ENCODE measurements at places on chromosomes 12 and 14.

DNA sequence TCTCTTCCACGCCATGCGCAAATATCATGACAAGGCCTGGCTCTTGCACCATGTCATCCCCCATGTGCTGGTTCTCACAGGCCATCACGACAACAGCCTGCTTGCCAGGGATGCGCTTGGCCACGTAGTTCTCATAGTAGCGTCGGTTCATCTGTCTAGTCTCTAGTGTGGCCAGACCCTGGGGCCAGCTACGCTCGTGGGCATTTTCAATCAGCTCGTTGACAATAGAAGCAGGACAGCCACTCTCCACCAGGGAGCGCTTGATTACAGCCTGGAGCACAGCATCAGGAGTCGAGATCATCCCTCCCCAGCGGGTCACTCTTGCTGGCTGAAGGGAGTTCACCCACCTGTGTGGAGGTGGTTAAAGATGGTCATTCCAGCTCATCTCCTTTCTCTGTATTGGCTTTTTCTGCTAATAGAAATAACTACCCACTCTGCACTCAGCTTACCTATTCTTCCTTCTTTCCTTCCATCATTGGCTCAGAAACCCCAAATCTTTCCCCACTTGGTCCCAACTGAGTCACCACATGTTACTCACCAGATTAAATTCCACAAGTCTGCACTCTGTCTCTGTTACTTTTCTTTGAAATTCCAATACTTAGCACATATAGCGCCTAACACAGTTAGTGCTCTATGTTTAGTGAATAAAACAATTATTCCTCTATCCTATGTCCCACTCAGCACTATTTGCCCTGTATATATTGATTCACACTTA lies 15.1 kb downstream of the RNF41 start:
- DNase-seq: no peak

- DNase-seq: no peak
These were observed 68.6 kb downstream of the GLRX5 start for GRCh38 chr14:95603415-95603814.

DNA sequence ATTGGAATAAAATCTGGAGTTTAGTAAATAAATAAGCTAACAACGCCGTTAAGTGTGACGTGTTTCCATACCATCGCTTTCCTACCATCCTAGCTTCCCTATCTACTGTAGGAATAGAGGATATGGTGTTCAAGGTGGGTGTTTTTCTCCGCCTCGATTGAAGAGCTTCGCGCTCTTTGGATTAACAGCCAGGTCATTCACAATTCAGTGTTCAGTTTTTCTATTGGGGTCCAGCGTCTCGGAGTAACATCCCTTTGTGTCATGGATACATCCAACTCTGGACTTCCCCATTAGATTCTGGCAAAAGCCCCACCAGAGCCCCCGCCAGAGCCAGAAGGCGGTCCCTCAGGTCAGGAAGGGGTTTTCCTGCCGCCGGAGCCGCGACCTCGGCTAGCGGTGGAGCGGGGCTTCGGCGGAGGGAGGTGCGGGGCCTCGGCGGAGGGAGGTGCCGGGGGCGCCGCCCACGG lies 1.2 kb upstream of the SRGAP1 start:
- DNase-seq: no peak

- DNase-seq: no peak
These were observed 82.6 kb upstream of the TRAF3 start for GRCh38 chr14:102694530-102695166.

GRCh38 chr14:52244328-52244727 lies 23.2 kb upstream of the PTGDR start:
- DNase-seq: no peak

DNA sequence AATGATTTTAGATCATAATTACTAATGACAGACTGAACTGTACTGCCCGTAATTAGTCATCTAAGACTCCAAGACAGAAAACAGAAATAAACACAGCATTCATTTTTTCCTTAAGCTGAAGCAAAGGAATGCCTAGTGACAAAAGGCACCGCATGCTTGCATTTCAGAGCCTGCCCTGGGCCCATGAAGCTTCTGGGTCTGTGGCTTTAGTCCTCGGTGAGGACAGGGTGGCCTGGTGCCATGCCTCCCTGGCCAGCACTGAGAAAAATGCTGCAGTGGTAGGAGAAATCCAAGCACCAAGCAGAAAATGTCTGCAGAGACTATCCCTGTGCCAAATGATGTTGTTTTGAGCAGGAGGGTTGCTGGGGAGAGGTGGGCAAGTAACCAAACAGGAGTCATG lies 171.6 kb downstream of the CALM1 start:
- peak; percentile 54 for DNase-seq

DNA sequence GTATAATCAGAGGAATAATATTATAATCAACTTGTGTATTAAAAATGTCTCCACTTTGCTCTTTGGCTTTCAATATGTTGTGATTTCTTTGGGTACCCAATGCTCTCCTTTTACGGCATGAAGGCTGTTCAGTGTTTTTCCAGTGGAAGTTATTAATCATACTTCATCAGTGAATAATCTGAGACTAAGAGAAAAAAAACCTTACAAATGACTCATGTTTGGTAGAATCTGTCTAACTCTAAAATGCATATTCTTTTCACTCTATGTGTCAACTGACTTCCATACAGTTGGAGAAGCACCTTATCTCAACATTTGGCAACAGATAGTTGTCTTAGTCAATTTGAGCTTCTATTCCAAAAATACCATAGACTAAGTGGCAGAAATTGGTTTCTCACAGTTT lies 82.2 kb downstream of the PTPRO start:
- DNase-seq: no peak

DNA sequence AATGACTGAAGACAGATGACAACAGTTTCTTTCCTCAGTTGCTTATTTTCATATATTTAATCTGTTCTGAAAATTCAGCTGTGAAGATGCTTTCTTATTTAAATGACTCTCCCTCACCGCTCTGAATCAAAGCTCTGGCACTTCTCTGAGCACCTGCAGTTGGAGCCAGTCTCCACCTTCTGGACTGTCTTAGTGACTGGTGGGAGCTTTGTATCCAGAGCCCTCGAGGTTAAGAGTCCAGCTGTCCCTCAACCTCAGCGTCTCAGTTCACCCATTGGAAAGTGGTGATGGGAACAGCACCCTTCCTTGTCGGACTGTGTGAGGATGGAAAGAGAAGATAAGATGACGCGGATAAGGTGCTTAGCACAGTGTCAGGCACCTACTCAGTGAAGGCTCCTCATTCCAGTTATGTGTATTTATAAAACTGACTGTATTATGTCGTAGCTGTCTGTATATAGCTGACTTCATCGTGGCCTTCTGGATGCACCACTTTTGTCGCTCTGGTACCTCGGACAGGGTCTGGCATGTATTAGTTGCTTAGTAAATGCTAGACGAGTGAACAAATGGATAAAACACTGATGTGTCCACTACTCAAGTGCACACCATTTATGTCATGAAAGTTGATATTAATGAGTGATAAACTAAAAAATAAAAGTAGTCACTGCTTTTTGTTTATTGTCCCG lies 34.5 kb downstream of the ELK3 start:
- DNase-seq: no peak

GRCh38 chr12:114938487-114939210 lies 254.7 kb upstream of the TBX3 start:
- peak; percentile 43 for DNase-seq

DNA sequence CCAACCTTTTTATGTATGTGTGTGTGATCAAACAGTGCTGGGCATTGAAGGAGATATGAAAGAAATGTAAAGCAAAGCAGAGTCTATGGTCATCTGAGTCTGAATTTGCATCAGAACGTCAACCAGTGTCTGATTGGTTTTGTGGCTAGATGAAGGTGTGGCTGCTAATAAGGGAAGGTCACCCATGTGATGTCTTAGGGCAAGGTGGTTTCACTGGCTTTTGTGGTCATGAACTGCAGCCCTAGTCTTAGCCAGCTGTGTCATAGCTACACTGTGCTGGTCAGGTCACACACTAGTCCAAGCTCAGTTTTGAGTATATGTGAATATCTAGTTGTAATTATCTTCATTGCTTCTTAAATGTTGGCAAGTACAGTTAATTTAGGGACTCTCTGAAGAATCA lies 105.8 kb downstream of the TGFB3 start:
- DNase-seq: no peak

GRCh38 chr12:11697670-11698387 lies 48.4 kb downstream of the ETV6 start:
- no peak for DNase-seq

DNA sequence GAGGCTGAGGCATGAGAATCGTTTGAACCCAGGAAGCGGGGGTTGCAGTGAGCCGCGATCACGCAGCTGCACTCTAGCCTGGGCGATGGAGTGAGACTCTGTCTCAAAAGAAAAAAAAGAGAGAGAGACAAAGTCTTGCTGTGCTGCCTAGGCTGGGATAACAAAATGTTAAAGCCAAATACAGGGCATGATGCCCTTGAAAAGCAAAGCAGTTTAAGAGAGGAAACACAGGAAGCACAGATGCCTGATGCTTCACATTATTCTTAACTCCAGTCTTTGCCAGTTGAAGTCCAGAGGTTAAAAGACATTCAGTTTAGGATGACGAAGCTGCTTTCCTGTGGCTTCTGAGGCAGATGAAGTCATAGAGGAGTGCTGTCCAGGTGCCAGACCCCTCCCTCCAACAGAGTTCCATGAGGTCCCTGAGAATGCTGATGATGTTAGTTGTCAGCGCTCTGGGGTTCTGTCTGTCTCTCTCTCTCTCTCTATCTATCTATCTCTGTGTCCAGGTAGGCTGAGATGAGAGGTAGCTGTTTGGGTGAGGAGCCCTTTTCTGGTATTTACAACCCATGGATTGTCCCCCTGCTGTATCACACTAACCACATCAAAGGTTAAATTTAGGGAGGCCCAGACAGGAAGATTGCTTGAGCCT lies 4.9 kb upstream of the MRPL52 start:
- no peak for DNase-seq

GRCh38 chr14:95065411-95065810 lies 91.9 kb downstream of the DICER1 start:
- no peak for DNase-seq

DNA sequence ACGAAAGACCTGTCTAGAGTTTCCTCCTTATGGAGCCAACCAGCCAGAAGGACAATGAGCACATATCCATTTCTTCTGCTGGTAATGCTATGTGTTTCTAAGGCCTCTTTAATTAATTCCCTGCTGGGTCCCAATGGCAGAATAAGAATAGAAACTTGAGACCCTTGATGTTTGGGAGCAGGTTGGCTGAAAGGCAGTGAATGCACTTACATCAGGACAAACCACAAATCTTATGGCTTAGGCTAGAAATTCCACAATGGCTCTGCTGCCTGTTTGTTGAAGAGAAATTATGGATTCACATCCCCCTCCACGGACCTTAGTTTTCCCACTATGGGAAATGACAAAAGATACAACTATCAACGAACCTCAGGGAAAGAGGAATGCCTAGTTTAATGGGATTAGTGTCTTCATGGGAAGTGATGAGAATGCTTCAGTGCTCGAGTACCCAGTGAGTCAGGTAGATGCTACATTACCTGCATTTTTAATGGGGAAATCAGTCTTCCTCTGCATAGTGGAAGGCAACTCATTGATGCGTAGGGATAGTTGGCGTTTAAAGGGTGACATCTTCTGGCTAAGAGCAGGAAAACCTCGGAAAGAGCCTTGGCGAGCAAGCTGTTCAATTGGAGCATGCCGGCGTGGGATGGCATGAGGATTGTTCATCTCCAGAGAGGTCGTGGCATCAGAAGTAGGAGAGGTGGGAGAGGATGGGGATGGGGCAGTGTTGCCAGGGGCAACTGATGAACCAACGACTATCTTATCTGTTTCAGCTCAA lies 46.5 kb downstream of the PAPLN start:
- peak; percentile 49 for DNase-seq

- DNase-seq: no peak
These were observed 15.4 kb downstream of the ACTR10 start for GRCh38 chr14:58215191-58215914.

GRCh38 chr12:62613081-62613480 lies 146.5 kb downstream of the MON2 start:
- DNase-seq: no peak

GRCh38 chr14:30375296-30375892 lies 183.6 kb upstream of the G2E3 start:
- DNase-seq: no peak

DNA sequence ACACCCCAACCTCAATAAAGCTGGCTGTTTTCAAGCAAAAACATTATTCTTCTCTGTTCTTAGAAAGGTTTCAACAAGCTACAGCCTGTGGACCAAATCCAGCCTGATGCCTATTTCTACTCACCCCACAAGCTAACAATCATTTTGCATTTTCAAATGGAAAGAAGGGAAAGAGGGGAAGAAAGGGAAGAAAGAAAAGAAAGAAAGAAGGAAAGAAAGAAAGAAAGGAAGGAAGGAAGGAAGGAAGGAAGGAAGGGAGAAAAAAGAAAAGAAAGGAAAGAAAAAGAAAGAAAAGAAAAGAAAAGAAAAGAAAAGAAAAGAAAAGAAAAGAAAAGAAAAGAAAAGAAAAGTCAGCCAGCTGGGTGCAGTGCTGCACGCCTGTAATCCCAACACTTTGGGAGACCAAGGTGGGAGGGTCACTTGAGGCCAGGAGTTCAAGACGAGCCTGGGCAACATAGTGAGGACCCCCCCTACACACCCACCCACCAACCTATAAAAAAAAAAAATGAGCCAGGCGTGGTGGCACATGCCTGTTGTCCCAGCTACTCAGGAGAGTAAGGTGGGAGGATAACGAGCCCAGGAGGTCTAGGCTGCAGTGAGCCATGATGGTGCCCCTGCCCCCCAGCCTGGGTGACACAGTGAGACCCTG lies 26.3 kb downstream of the SCARB1 start:
- DNase-seq: no peak

GRCh38 chr12:8629486-8630033 lies 16.9 kb upstream of the AICDA start:
- DNase-seq: no peak

- no peak for DNase-seq
These were observed 2.6 kb downstream of the TESC start for GRCh38 chr12:117096501-117097042.

- DNase-seq: no peak
These were observed 922.7 kb downstream of the VRK1 start for GRCh38 chr14:97719931-97720330.

GRCh38 chr12:81359736-81360135 lies 281.9 kb downstream of the ACSS3 start:
- no peak for DNase-seq

DNA sequence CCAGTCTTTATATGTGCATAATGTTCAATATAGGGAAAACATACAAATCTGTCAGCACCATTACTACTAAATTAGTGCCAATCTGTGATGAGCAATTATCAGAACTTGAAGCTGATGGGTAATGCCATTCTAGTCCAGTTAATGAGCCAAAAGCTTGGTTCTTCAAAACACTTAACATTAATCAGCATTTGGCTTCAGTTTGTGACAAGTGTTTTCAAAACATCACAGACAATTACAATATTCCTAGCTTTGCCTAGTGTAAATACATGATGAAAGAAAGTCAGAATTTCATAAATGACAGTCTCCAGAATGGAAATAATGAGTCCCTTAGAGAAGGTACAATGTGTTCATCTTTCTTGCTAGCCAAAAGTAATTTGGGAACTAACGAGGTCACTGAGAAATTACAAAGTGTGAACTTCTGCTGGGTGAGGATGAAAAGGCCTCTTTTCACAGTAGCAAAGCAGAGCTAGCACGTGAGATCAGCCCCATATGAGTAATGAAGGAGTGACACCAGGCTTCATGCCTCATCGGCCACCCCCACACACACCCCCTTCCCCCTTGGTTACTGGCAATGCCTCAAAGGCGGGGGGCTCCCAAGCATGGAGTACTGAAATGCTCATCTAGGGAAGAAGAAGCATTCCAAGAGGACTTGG lies 180.6 kb upstream of the EEA1 start:
- no peak for DNase-seq

- DNase-seq: no peak
These were observed 4.7 kb downstream of the DYNLL1 start for GRCh38 chr12:120500581-120500980.

Measured in caudate nucleus (tissue), 63 donors.